ENCODE measurements at places on chromosomes 4 and X.

DNA sequence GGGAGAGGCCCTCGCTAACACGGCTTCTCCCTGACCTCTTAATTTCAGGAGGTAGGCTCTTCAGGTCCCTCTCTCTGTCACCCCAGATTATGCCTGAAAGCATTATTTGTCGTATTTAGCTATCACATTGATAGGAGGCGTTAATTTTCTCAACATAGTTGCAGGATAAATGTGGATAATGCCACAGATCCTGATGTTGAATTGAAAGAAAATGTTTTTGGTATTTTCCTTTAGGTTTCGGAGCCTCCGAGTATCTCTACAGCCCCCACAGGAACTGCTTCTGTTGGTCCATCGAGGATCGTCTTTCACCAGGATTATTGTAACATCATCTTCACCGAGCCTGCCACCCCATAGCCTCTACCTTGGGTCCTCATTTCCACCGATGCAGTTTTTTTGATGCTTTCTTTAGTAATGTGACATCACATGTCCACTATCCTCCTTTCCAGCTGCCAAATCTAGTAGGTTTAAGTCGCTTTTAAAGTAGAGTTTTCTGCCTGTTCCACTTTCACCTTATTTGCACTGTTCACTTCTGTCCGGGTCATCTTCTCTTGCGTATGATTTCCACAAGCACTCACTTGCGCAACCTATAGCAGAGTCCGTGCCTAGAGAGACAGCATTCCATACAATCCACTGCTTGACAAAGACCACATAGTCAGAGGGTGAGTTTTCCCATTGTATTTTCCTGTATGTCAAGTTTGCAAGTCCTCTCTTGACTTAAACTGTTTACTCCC is 665 bp downstream of the TIGD2 start:
- peak; percentile 61 for DNase-seq

DNA sequence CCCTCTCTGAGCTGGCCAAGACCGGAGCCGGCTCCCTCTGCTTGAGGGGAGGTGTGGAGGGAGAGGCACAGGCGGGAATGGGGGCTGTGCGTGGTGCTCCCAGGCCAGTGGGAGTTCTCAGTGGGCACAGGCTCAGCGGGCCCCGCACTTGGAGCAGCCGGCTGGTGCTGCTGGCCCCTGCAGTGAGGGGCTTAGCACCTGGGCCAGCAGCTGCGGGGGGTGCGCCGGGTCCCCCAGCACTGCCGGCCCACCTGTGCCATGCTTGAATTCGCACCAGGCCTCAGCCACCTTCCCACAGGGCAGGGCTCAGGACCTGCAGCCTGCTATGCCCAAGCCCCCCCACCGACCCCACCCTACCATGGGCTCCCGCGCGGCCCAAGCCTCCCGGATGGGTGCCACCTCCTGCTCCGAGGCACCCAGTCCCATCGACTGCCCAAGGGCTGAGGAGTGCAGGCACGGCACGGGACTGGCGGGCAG is 602.5 kb downstream of the KCTD8 start:
- no peak for DNase-seq

- no peak for DNase-seq
These were observed 479.2 kb downstream of the GBA3 start for GRCh38 chr4:23171976-23172375.

DNA sequence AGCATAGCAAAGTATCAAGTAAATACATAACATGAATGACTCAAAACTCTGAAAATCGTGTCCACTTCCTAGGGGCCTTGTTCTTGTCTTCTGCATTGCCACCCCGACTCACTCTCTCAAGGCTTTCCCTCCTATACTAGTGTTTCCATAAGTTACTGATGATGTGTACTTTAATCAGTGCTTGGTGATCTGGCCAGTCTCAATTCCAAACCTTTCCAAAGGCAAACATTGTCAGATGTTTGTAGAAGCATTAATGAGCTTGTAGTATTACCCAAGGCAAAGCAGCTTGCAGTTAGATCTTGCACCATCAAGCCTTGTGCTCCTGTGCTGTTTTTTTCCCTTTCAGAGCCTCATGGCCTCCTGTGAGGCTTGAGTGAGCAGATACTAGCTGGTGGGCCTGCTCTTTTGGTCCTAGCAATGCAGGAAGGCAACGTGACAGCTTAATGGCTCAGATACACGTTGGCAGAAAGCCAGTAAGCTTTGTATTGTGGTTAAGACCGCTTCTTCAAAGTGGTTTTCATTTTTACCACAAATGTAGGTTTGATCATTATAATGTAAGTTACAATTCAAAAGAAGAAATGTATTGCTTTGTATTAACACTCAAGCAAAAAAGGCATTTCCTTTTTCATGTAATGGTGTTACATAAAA is 51.8 kb downstream of the RBPJ start:
- peak; percentile 83 for DNase-seq

GRCh38 chr4:21077967-21078366 is 377.7 kb downstream of the PACRGL start:
- DNase-seq = no peak

DNA sequence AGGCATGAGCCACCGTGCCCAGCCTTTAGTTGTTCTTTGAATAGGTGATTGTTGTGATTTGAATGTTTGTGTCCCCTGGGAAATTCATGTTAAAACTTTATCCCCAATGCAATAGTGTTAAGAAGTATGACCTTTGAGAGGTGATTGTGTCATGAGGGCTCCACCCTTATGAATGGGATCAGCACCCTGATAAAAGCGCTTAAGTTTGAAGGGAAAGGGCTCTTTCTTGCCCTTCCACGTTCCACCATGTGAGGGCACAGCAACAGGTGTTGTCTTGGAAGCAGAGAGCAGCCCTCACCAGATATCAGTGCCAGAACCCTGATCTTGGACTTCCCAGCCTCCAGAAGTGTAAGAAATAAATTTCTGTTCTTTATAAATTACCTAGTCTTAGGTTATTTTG is 33.7 kb upstream of the RP2 start:
- DNase-seq = peak; percentile 20

GRCh38 chr4:46277165-46277951 is 112.6 kb downstream of the GABRA2 start:
- DNase-seq = no peak

DNA sequence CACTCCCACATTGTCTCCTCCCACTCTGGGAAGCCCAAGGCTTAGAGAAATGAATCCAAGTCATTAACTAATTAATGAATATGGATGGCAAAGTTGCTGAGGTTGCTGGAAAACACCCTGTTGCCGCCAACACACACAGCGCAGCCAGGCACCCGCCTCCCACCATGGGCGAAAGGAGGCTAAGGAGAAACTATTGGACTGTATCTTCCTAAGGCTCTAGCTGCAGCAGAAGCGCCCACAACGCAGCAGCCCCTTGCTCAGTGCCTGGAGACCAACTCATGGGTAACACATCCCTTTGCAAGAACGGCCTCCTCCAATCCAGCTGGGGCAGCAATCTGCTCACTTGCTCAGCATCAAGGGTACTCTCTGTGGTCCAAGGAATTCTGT is 34.2 kb downstream of the TSC22D3 start:
- DNase-seq = no peak

DNA sequence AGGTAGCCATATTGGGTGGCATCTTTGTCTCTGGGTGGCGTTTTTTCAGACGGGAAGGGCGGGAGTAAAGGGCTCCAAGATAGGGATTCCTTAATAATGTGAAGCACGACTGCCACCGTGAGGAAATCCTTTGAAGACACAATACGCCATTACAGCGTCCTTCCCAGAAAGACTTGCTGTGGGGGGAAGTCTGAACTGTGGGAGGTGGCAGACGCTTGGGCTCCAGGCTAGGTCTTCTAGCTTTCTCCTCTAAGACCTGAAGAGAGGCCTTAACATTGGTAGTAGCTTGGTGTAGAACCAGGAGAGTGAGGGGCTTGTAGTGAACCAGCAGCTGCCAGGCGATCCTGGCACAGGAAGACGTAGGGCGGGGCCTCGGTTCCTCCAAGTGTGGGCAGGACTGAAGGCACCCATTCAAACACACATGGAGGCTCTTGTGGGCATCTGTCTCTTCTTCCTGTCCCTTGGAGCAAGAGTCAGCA is 197.3 kb downstream of the OR13H1 start:
- no peak for DNase-seq

- no peak for DNase-seq
These were observed 473.0 kb upstream of the NWD2 start for GRCh38 chr4:36771411-36772153.
